ENCODE measurements at places on chromosomes 11 and 22. TPM values are rescaled to one million over a fixed set of nuclear protein-coding genes. Genes with fewer than 3 reads are reported as not detected.

- ATAC-seq, result no peak
Measured at GRCh38 chr11:93662175-93662570, 691 bp downstream of the CEP295 start.

DNA sequence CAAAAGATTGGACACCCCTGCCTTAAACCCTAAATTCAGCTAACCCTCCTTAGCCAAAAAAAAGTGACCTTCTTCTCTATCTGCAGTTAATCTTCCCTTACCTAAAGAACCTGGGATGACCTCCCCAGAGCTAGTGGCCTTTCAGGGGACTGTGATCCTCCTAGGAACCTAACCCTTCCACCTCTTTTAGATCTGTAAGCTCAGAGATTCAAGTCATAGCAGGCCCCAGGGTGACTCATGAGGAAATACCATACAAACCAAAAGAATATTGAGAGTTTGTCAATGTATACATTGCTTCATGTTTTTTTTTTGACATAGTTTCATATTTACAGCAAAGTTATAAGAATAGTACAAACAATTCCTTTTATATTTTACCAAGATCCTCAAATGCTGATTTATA, 38.3 kb upstream of the CXCR5 start:
- ATAC-seq, result peak; percentile 51

DNA sequence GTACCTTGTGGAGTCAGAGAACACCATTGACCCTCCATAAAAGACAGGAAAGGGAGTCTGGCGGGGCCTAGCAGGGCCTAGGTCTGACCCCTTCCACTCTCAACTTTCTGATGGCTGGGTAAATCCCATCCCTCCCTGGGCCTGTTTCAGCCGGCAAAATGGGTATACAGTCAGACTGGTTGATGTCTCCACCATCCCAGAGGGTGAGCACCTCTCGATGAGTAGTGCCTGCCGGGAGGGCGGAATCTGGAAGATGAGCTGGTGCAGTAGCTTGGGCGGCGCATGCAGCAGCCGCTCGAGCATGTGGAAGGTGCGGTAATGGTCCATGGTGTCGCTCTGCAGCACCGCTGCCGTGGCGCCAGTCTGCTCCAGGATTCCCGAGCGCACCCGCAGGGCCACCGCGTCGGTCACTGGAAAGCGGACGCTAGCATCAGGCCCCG, 528 bp downstream of the FIBP start:
- peak; percentile 1 for ATAC-seq

GRCh38 chr22:44822534-44822933, 70.2 kb downstream of the ARHGAP8 start:
- no peak for ATAC-seq

DNA sequence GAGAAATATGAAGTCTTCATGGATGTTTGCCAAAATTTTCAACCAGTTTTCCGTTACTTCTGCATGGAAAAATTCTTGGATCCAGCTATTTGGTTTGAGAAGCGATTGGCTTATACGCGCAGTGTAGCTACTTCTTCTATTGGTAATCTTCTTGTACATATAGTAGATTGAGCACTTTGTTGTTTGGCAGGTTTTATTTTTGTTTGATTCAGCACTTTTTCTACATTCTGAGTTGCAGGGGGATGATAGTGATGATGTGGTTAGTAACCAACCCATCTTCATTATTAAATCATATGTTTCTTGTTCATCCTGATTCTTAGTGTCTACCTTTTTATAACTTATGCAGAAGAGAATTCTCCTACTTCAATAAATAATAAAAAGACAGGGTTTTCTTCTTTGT, 121.6 kb downstream of the C11orf65 start:
- ATAC-seq, result no peak

DNA sequence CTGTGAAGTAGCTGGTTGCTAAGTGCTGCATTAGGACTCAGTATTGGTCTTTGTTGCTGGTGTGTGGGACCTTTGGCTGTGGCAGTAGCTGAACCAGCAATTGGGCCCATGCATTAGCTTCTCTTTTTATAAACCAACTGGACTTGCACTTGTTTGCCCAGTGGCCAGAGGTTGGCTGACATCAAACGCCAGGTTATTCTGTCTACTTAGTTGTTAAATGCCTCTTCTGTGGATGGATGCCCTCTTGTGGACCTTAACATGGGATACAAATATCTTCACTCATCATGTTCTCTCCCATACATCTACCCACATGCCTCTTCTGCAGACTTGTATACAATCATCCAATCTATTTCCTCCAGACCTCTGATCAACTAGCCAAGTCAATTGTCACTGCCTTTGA, 26.4 kb upstream of the ARHGAP20 start:
- no peak for ATAC-seq

The CHRM4 gene
- 6.1 TPM for total RNA-seq

Measured in activated T-helper 17 cell treated with anti-CD3 and anti-CD28 coated beads, Interleukin-2, amount 50 U/mL, for 72 hours (primary cell).